ENCODE measurements at places on chromosomes 16 and 17.

DNA sequence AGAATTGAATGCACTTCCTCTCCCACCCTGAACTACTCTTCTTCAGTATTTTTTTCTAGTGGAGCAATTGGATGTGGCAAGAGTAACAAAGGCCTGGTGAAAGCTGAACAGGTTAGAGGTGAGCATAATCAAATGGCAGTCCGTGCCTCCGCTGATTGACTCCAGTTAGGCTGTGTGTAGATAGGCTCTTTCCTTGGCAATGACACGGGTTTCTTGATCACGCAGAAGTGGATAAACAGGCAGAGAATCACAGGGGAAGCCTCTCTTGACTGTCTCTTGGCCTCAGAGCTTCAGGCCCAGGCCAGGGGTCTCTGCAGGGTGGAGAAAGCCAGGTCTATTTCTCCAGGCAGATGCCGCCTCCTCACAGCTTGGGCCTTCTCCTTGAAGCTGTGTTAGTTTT lies 4.2 kb downstream of the CD300LB start:
- no peak for DNase-seq

DNA sequence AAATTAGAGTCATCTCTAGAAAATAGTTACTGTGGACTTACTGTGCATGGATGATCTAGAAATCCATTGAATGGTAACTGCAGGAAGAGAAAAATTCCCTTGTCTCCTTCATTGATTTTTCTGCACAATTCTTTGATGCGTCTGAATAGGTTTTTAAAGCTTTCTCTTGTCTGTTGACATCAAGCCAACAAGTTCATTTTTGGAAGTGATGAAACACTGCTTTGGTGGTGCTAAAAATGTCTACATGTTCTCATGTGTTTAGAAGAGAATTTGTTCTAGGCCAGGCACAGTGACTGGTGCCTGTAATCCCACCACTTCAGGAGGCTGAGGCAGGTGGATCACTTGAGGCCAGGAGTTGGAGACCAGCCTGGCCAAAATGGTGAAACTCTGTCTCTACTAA lies 57.1 kb upstream of the AXIN2 start:
- DNase-seq, result no peak

GRCh38 chr17:15341385-15341849 lies at the start of gene TEKT3:
TSS of gene TEKT3 (minus strand) at chr17:15341597. CDS start at chr17:15331585, 10,012 bp downstream.
- DNase-seq, result no peak

- no peak for DNase-seq
These were observed 6.1 kb upstream of the EIF4A3 start for GRCh38 chr17:80153004-80153403.

DNA sequence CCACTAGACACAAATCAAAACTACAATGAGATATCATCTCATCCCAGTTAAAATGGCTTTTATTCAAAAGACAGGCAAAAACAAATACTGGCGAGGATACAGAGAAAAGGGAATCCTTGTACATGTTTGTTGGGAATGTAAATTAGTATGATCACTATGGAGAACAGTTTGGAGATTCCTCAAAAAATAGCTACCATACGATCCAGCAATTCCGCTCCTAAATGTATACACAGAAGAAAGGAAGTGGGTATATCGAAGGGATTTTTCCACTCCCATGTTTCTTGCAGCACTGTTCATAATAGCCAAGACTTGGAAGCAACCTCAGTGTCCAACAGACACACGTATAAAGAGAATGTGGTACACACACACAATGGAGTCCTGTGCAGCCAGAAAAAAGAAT lies 35.3 kb downstream of the KATNIP start:
- no peak for DNase-seq

- DNase-seq, result no peak
These were observed 90.3 kb upstream of the CRHR1 start for GRCh38 chr17:45693792-45694191.

DNA sequence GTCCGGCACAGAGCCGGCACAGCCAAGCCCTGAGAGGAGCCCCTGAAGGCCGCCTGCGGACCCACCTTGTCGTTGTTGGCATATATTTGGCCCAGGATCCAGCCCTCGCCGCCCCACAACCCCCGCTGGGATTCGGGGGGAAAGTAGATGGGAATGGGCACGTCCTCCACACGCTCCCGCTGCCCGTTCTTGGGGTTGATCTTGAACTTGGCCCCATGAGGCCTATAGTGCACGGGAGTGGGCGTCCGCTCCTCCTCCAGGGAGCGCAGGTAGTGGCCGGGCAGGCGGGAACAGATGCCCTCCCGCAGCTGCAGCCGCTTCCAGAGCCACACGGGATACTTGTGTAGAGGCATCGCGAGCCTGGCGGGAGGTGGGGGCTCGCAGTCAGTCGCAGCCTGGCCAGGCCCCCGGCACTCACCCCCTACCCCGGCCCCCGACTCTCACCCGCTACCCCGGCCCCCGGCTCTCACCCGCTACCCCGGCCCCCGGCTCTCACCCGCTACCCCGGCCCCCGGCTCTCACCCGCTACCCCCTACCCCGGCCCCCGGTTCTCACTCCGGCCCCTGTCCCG lies 387 bp downstream of the MRPL28 start:
- no peak for DNase-seq

DNA sequence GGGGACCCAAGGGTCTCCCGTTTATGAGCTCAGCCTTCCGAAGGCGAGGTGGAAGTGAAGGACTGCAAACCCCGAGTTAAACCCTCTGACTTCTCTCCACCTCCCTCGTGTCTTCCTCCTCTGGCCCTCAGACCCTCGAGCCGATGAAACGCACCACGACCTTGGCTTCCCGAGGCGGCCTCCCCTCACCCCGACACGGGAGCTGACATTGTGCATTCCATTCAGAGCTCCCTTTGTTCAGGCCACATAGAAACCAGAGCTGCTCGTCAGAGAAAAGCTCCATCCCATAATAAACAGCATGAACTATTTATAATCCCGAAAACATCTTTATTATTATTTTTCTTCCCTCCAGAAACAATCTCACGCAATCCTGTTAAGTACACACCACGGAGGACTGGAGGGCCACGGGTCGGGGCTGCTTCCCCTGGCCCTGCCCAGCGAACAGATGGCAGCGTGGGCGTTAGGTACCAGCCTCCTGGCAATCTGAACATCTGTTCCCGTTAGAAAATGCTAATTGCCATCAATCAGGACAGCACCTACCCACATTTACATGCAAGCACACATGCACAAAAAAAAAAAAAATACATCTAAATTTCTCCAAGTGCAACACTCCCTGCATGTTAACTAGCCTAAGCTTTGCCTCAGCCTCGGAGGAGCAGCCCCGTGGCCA lies 145.7 kb downstream of the RBFOX3 start:
- DNase-seq, result no peak

DNA sequence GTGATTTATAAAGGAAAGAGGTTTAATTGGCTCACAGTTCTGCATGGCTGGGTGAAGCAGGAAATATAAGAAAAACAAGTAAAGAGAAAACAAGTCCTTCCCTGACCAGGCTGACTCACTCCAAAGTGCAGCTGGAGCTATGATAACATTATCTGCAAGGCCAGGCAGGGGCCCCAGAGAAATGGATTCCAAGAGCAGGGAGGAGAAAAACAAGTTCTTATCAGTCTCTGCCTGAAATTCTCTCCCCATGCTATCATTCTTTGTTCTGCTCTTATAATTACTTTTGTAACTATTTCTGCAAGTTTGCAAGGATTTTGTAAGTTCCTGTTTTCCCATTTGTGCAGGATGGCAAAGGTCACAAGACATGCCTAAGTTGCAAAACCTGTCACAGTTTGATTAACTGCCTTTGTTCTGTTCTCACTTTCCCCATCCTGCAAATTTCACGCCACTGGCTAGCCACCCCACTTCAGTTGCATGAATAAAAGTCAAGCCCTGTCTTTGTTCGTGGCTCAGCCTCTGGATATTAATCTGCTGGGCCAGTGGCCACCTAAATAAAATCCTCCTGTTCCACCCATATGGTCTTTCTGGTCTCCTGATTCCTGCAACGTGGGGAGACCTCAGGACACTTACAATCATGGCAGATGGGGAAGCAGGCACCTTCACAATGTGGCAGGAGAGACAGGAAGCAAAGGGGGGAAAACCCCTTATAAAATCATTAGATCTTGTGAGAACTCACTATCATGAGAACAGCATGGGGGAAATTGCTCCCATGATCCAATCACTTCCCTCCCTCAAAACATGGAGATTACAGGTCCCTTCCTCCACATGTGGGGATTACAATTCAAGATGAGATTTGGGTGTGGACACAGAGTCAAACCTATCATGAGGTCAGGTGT lies 13.1 kb downstream of the ABCA9 start:
- DNase-seq, result no peak

GRCh38 chr16:27378871-27379481 lies 23.0 kb upstream of the IL21R start:
- no peak for DNase-seq

DNA sequence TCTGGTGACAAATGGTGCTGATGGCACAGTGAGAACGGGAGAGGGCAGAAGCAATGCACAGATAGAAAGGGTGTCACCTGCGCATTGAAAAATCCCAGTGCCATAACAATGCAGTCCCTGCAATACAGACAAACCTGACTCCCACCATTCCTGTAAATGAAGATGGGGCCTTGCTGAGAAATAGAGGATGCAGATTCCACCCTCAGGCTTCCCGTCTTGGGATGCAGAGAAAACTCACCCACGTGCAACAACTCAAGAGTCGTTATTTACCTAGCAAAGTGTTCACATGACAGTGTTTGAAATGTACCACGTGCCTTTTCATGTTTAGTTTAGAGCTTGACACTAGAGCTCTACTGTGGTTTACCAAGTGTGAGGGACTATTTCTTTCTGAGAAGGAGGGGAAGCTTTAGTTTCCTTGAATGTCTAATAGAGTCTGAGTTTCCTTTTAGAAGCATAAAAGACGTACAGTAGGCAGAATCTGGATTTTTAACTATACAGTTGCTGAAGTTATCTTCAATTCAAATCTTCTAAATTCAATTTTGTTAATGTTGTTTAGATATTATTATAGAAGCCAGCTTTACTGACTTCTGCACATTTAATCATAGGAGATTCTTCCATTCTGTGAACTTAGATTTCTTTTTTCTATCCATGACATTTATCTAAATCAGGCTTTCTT lies 35.6 kb downstream of the WWOX start:
- DNase-seq, result no peak

GRCh38 chr17:49822829-49823228 lies 25.0 kb downstream of the TAC4 start:
- no peak for DNase-seq

GRCh38 chr17:1095090-1095852 lies 84.5 kb downstream of the ABR start:
- DNase-seq, result no peak

DNA sequence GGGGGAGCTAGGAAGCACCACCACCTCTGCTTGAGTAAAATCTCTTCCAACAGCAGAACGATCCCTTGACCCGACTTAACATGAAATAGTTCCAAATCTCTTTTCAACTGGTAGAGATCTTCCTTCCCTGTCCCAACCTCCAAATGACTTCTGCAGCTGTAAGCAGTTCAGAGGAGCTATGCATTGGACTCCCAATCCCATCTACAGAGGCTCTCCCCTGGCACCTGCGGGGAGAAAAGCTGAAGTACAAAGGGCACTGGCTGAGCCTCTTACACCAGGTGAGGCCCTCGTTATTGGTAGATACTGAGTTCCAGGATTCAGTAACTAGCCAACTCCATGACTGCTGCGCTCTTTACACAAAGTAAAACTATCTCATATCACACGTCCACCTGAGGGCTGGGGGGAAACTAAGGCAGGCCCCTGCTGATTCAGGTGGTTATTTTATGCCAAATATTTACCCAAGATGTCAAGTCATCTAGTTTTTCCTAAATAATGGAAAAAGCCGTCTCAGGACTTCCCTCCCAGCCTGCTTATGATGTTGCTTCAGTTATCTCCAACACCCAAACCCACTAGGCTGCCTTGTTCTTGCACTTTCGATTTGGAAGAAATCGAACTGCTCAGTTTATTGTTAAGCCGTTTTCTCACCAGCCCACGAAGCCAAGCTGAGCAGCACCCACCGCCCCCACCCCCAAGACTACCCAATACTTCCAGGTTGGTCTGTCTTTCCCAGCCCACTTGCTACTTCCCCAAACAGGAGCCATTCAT lies 3.2 kb downstream of the ACTG1 start:
- peak; percentile 39 for DNase-seq

GRCh38 chr16:10610499-10611184 lies 30.2 kb upstream of the EMP2 start:
- DNase-seq, result no peak

DNA sequence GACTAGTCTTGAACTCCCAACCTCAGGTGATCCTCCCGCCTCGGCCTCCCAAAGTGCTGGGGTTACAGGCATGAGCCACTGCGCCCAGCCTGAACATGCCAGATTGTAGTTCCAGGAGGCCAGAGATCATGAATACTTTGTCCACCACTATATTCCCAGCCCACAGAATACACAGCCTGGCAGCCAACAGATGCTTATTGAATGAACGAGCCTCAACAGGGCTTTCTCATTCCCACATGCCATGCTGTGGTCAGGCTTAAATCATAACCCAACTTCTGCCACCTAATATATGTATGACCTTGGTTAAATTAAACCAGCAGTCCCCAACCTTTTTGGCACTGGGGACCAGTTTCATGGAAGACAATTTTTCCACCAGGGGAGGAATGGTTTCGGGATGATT lies 3.1 kb upstream of the TMEM219 start:
- no peak for DNase-seq

DNA sequence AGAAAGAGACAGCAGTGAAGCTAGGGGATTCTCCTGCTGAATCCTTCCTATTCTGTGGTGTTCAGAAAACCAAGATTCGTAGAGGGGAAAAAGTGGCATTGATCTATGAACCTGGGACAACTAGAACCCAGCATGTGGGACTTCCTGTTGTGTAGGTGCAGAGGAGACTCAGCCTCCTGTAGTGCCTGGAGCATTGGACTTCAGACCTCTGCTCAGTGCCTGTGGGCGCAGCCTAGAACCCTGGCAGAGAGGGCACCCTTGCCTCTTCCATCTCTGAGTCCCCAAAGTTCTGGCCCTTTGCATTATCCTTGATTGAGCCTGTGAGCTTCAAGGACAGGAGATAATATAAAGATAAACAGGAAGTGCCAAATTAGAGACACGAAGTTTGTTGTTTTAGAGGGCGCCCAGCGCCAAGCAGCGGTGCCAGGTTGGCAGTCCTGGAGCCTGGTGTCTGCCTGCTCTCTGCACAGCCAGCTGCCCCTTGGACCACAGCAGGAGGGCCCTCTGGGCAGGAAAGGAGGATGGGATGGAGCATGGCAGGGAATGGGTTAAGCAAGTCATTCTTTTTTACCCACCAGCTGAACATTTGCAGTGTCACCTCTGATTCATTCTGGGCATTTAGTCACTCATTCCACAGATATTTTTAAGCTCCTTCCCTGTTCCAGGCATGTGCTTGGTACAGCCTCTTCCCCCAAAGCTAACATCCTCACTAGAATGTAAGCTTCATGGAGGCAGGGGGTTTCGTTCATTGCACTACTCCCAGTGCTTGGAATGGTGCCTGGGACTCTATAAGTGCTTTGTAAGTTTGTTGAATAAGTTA lies 11.9 kb upstream of the SP6 start:
- DNase-seq, result no peak

DNA sequence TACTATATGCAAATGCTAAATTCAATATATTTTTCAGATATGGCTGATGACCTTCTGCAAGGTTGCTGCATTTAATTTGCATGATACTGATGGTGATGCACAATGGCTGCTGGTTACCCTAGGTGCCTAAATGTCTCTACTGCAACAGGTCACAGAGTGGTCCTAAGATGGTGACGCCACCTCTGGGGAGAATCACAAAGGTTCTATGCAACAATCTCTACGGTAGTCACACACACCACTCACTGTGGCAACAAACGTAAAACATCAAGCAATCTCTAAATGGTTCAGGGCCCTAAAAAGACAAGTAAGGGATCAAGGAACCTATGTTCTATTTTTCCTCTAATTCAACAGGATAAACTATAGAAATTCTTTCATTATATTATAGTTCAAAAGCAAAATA lies 293.3 kb downstream of the CEP112 start:
- no peak for DNase-seq

GRCh38 chr17:9308069-9308468 lies 267.6 kb downstream of the STX8 start:
- DNase-seq, result no peak
